ENCODE measurements at places on chromosomes 13 and 19.
A peak's percentile ranks its signal among the peaks of the same experiment; 100 is the strongest.

GRCh38 chr19:6735181-6735911, 2.0 kb downstream of the GPR108 start:
- DNase-seq, result no peak

DNA sequence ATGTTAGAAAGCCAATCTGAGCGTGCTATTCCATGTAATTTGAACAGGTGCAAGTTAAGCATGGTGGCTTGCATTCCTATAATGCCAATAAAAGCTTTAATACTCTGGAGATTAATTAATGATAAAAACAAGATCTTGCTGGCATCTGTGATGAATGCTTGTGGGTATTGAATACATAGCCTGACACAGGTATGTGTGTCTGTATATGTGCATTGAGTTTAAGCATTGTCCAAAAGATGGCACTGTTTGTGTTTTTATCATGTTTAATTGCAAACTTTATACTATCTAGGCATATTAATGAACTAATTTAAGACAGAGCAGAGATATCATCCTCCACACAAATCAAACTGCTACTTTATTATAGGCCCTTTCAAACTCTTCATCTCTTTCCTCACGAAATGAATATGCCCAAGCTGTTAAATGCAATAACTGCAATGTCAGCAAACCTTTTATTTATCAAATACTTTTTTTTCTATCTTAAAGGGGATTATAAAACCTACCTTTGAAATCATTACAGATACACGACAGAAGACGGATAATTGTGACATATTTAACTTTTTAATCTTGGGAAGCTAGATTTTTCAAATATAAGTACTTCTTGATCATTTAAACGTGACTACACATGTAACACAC, 86.5 kb downstream of the TNFSF11 start:
- no peak for DNase-seq

- DNase-seq, result no peak
Observed at GRCh38 chr13:110915874-110916206, 971 bp upstream of the ANKRD10 start.

DNA sequence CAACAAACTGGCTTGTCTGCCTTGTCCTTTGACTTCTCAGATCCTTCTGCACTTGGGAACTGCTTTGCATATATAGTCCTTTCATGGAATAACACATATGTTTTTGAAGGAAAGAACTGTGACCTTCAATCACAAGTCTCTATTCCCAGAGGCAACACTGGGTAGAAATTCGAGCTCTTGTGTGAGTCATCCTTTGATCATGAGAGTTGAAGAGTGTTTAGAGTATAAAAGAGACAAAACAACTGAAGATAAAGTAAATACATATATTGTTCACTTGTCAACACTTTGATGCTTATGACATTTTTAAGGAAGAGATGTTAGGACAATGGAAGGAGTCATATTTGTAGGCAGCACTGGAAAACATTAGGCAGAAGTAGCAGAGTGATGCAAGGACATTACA, 5.2 kb upstream of the OR7A5 start:
- no peak for DNase-seq

GRCh38 chr19:55220525-55220924, 8.0 kb downstream of the TMEM86B start:
- no peak for DNase-seq

GRCh38 chr13:61383111-61383510, 32.5 kb downstream of the PCDH20 start:
- DNase-seq, result no peak

- no peak for DNase-seq
Observed at GRCh38 chr19:34713262-34713637, 20.8 kb upstream of the ZNF181 start.

- DNase-seq, result no peak
Observed at GRCh38 chr13:92894447-92894846, 332.2 kb upstream of the GPC6 start.

DNA sequence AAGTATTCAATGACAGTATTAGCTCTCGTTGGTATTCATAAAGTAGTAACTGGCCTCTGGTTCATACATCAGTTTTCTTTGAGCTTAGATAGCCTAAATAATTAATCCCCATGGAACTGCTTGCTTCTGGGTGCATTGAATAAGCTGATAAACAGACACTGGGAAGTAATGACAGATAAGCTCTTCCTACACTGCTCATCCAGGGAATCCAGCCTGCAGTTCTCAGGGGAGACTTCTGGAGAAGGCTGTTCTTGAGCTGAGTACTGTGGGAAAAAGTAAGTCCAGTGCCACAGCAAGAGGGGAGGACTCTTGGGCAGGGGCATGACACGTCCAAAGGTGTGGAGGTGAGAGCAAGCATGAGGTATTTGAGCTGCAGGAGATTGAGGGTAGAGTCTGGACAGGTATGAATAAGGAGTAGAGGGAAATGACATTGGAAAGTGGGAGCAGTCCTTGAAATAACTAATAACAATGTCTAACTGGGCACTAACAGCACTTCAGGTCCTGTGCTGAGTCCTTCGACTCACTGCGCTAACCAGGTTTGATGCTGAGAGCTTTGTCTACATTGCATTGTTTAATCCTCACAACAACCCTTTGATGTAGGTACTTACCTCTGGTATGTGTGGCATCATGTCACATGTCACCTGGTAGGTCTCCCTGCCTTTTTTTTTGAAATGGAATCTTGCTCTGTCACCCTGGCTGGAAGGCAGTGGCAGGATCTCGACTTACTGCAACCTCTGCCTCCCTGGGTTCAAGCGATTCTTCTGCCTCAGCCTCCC, 7.2 kb downstream of the GARRE1 start:
- DNase-seq, result no peak

DNA sequence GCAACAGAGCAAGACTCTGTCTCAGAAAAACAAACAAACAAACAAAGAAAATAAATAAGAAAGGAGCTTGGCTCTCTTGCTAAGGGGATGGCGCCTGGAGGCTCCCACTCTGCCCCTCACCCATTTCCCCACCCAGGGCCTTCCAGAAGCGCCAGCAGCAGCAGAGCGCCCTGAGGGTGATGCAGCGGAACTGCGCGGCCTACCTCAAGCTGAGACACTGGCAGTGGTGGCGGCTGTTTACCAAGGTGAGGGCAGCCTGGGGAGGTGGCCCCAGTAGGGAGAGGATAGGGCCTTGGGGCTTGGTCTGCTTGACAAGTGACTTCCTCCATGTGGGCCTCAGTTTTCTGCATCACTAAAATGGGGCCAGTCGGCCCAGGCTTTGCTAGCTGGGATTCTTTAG, 59.8 kb downstream of the MYH14 start:
- no peak for DNase-seq

- peak; percentile 81 for DNase-seq
Observed at GRCh38 chr19:9986787-9987281, 23.5 kb downstream of the COL5A3 start.

DNA sequence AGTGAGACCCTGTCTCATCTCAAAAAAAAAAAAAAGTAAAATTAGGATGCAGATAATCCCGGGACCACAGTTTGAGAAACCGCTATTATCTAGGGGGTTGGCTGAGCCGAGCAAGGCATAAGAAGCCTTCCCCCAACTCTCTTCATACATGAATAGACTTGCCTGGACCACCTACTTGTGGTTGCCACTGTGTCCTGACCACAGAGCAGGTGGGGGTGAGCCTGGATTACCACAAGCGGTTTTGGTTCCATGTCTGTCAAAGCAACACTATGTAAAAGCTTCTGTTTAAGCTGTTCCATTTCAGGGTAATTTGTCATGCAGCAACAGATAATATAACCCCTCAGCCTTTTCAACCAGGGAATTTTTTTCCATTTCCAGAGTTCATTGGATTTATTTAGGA, 3.3 kb upstream of the NAPA start:
- no peak for DNase-seq

DNA sequence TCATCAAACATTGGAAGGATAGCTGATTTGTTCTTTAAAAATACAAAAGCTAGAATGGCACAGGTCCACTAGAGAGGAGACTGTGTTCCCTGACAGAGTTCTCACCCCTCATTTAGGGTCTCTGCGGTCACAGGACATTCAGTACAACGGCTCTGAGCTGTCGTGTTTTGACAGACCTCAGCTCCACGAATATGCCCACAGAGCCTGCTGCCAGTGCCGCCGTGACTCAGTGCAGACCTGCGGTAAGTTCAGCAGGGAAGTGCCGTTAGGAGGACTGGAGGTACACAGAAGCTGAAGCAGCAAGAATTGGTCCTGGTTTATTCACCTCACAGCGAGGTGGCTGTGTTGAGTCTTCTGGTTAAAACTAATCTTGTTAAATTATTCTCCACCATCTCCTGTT, 90.0 kb downstream of the TNFRSF19 start:
- no peak for DNase-seq

GRCh38 chr19:10784257-10784656, 51.8 kb downstream of the TMED1 start:
- no peak for DNase-seq

- no peak for DNase-seq
Observed at GRCh38 chr19:36876993-36877938, 26.6 kb downstream of the ZNF345 start.

DNA sequence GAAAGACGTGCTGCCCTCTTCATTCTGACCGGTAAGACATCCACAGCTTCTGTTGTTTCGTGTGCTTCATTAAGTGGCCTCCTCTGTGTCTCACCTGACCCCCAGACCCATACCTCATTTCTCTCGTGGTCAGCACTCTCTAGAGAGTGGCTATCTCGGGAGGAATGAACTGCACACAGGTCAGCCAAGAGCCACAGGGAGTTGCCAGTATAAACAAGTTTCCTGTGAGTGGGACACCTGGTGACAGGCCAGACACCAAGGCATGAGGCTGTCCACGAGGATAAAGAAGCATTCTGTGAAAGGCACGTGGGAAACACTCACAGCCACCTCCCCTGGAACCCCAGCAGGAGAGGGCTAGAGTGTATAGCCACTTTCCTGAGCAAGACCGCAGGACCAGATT, 115.8 kb downstream of the NUFIP1 start:
- DNase-seq, result no peak

All from sigmoid colon (tissue), 7 donors.